ENCODE measurements at places on chromosomes 2 and 18.

DNA sequence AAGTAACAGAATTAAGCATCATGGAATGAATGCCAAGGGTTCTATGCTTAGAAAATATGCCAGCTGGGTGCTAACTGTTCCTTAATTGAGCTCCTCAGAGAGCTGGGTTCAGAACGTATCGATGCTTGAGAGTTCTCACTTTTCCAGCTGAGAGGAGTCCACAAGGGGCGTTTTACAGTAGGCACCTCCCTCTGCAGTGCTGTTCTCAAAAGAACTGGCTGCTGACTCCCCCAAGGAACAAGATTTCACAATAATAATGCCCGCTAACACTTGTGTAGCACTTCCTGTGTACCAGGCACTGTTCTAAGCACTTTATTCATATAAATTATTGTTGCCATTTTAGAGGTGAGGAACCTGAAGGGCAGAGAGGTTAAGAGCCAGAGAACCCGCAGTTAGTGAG is 18.1 kb upstream of the TMEM237 start:
- no peak for DNase-seq

DNA sequence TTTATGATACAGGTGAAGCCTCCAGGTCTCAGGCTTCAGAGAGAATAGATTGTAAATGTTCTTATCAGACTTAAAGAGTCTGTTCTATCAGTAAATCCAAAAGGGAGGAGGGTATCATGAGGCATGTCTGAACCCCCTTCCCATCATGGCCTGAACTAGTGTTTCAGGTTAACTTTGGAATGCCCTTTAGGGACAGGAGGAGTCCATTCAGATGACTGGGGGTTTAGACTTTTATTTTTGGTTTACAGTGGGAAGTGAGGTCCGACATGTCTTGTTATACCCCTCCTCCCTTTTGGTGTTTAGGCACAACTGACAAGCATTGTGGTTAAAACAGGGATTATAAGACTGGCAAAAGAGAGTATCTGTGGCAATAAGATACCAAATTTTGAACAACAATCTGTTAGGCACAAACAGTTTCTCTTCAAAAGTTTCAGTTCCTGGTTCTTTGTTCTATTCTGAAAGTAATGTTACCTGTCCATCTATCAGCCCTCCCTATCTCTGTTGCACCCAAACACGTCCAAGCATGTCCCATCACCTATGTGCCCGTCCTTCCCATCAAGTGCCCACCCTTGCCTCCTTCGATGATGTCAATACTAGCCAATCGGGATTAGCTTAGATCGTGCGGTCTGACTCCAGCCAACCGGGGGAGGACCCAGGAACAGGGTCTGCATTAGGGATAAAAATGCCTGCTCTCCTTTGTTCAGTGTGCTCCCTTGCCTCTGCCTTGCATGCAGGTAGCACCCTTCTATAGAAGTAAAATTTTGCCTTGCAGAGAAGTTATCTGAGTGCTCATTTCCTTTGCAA is 16.4 kb downstream of the TCF23 start:
- DNase-seq = no peak

- no peak for DNase-seq
Observed at GRCh38 chr2:164967781-164968228, 12.5 kb upstream of the SLC38A11 start.

DNA sequence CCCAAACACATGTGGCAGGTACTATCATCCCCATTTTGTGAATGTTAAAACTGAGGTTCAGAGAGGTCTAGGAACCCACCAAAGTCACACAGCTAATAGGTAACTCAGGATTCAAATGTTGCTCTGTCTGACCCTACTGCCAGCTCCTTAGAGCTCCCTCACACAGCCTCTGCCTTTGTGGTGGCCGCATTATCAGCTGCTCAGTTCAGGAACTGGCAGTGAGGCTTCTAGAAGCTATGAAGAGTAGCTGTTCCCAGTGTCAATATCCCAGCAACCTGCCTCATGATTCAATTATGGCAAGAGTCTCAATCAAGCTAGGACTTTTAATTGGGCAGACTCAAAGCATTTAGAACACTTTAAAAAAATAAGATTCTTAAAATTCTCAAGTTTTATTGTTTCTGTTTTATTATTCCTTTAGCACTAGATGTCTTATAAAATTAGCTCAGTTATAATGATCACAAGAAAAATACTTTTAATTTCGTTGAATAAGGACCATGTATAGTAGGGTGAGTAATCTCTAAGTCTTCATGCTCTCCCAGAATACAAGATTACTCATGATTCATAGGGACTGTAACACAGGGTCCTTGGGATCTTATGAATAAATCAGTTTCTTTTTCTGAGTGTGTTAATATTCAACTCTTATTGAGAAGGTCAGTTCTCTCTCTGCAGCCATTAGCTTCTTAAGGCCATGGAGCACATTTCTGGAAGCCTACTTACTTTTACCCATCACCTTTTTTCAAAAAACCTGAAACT is 342.7 kb downstream of the RND3 start:
- no peak for DNase-seq

DNA sequence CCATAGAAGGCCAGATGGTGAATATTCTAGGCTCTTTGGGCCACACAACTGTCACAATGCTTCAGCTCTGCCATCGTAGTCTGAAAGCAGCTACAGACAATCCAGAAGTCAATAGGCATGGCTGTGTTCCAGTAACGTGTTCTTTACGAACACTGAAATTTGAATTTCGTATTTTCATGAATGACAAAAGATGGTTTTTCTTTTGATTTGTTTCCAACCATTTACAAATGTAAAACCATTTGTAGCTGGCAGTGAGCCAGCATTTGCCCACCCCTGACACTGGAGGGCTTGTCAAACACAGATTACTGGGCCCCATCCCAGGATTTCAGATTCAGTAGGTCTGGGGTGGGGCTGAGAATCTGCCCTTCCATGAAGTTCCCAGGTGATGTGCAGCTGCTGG is 83.0 kb upstream of the ATG16L1 start:
- DNase-seq = no peak

- no peak for DNase-seq
Observed at GRCh38 chr2:68126561-68126960, 31.1 kb upstream of the PNO1 start.

DNA sequence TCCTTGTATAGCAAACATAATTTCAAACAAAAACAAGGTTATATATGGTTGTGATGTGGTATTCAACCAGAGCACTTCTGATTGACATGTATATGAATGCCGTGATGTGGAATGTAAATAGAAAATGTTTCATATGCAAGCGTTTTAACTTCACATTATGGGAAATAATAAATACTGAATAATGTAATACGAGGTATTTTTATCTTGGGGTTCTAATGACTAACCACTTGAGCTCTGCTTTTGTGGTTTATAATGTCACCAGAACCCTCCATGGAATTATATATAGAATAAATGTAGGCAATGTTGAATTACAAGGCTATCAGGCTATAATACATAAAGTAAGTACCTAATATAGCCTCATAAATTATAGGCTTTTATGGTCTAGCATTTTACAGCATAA is 72.4 kb downstream of the ZNF521 start:
- no peak for DNase-seq

GRCh38 chr18:72235422-72235821 is 308.7 kb downstream of the CBLN2 start:
- no peak for DNase-seq

- no peak for DNase-seq
Observed at GRCh38 chr2:198134293-198134955, 330.0 kb downstream of the PLCL1 start.

GRCh38 chr2:235556086-235556485 is 62.2 kb downstream of the AGAP1 start:
- DNase-seq = no peak

- no peak for DNase-seq
Observed at GRCh38 chr2:39732482-39732881, 46.6 kb downstream of the THUMPD2 start.

GRCh38 chr2:189024901-189025618 is 50.9 kb downstream of the COL3A1 start:
- DNase-seq = no peak

DNA sequence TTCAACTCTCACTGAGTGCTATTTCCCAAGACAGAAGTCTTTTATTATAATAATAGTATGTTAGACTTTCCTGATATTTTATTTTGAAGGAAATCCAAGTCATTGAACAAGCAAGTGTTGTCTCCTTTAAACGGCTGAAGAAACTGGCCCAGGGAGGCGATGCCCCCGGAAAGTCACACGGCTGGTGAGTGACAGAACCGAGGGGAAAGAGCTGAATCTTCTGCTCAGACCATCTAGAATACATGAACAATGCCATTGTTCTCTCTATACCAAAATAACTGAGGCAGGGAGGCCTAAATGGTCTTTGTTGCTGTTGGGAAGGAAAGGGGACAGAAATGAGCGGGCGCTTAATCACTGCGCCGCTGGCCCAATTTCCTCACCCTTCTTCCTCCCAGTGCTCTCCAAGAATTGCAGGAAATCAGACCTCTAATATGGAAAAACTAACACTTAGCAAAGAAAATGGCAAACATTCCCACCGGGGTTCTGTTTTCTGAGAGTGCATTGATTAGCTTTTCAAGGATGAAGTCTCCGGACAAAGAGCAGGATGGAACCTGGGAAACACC is 101.5 kb downstream of the KLF7 start:
- DNase-seq = no peak

DNA sequence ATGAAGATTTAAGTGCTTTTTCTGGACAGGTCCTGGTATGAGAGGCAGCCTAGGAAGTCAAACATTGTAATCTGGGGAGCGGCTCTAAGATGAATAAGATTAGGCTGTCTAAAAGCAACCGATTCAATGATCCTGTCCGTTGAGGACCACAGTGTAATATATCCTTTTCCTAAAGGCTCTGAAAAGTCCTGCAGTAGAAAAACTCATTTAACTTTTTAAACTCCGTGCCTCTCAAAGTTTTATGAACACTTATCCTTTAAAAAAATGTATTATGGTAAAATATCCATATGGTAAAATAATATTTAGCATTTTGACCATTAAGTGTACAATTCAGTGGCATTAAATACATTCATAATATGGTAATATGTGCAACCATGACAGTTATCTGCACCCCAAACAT is 39.8 kb downstream of the ATOH8 start:
- DNase-seq = no peak

GRCh38 chr2:63764630-63765029 is 77.1 kb upstream of the UGP2 start:
- no peak for DNase-seq

- DNase-seq = no peak
Observed at GRCh38 chr2:238856713-238857567, 9.1 kb downstream of the TWIST2 start.

DNA sequence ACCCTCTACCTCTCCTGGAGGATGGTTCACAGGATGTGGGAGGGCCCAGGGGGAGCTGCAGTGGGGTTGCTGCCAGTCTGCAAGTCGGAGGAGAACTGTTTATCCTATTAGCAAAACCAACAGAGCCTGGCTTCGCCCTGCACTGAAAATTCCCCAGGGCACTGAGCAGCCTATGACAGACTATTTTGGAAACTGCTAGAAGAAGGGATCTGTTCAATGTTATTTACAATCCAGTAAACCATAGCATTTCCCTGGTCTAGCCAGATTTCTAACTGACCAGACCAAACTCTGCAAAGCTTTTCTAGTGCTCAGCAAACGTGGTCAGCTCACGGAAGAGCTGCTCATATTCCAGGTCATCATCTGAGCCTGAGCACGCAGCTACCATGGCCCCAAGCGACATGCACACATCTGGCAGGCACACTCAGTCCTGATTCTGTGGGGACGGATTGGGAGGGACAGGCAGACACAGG is 64.8 kb upstream of the PID1 start:
- DNase-seq = no peak

GRCh38 chr2:200360364-200360763 is 53.9 kb downstream of the SPATS2L start:
- no peak for DNase-seq

DNA sequence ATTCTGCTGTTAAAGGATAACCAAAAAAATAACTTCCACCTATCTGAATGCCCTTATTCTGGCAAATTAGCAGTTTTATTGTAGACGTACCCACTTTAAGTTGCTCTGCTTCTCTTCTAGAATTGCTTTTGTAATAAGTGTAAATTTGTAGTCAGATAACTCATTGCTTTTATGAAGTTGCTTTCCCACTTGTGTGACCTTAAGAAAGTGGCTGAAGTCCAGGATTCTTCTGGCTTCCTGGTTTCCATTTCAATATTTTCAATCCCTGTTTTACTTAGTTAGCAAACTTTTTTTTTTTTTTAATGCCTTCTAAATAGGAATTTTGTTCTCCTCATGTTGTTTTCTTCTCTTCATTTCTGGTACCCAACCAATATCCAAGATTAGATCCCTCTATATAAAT is 59.8 kb downstream of the GLS start:
- DNase-seq = no peak

DNA sequence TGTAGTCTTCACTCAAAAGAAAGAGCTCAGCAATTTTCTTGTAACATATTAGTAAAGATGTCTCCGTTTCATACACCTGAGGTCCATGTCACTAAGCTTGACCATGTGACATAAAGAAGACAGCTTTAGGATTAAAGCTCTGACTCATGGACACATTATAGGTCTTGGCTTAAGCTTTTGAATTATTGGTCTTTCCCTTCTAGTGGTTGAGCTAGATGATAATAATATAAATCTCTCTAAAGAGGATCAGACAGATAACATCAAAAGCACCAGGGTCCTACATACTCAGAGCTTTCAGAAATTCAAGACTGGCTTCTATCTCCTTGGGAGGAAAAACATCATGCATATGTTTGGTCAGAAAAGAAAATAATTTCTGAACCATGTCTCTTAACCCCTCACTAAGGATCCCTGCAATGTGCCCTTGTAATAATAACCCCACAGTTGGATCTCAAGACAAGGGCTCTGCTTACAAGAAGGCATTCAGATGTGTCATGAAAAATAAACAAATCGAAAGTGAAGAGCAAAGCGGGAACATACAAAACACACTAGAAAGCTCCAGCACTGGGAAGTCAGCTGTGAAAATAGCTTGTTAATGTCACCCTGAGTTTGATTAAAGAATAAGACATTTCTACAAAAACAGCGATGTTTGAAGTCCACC is 174.5 kb downstream of the PID1 start:
- no peak for DNase-seq

DNA sequence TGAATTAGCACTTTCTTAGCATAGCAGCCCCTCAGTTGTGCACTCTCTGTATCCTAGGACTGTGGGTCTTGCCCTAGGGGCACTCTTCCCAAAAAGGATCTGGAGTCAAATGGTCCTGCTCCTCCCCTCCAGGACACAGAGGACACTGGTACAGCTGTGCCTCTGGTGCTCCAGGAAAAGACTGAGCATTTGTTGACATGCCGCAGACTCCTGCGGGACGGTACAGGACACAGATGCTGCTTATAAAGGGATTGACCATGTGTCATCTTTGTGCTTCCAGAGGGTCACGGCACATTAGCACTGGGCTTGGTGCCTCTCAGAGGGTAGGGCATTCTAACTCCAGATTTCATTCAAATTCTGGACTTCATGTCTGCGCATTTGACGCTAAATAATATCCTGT is 110.5 kb downstream of the KLF7 start:
- no peak for DNase-seq
